Activated T-cell treated with anti-CD3 and anti-CD28 coated beads for 1 hour (primary cell): ENCODE measurements at places on chromosomes 1 and 21.

- DNase-seq, result no peak
Measured at GRCh38 chr1:219189021-219189824, 15.5 kb downstream of the LYPLAL1 start.

GRCh38 chr1:86718786-86719185, 14.4 kb downstream of the SH3GLB1 start:
- DNase-seq, result no peak

DNA sequence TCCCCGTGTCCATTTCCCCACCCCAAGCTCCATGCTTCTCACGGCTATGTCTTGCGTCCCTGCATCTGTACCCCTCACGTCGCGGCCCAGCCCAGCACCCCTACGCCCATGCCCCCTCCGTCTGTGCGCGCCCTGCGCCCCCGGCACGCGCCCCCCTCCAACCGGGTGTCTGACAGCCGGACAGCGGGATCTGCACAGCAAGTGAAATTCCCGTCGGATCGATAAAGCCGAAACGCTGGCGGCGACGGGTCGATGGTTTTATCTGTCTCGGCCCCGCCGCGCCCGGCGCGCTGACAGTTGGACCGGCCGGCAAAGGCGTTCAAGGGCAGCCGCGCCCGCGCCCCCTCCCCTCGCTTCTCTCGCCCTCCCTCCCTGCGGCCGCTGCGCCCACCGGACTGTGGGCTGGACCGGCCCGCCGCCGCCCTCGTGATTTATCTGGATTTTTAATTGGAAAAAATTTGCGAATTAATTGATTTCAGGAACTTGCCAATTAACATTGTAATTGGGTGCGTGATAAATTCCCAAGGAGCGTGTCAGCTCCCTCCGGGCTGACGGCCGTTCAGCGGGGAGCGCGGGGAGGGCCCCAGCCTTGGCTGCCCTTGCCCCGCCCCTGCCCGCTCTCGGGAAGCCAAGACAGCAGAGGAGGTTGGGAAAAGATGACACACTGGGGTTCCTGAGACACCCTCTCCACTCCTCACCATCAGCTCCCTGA, 57.1 kb downstream of the TMEM53 start:
- no peak for DNase-seq

DNA sequence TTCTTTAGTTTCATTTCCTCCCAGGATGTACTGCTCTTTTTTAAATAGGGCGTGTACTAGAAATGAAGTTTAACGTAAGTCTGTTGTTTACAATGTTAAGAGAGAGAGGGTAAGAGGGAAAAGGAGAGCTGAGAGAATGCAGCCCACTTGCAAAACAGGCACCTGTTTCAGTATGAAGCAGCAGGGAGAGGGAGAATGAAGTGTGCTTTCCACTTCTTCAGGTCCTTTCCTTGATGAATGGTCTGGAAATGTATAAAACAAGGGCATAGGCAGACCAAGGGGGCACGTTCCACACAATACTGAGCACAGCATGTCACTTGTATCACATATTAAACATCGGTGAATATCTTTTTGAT, 2.0 kb downstream of the KCNA3 start:
- DNase-seq, result no peak

GRCh38 chr1:108194051-108194450, 6.1 kb downstream of the SLC25A24 start:
- DNase-seq, result no peak

DNA sequence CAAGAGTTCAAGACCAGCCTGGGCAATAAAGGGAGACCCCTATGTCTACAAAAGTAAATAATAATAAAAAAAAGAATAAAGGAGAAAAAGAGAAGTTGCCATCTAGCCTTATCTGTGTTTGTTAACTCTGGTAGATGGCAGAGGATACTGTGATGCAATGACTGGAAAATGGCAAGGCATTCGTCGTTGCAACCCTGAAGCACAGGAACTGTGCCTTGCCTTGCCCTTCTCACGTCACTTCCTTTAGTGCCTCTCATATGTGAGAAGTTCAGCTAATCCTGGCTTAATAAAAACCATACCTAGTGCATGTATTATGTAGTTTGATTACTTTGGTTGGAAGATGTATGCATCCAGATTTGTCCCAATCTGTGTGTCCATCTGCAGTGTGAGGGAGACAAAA, 25.8 kb upstream of the PIGC start:
- DNase-seq, result no peak

GRCh38 chr1:86696522-86696921, 7.9 kb upstream of the SH3GLB1 start:
- no peak for DNase-seq

DNA sequence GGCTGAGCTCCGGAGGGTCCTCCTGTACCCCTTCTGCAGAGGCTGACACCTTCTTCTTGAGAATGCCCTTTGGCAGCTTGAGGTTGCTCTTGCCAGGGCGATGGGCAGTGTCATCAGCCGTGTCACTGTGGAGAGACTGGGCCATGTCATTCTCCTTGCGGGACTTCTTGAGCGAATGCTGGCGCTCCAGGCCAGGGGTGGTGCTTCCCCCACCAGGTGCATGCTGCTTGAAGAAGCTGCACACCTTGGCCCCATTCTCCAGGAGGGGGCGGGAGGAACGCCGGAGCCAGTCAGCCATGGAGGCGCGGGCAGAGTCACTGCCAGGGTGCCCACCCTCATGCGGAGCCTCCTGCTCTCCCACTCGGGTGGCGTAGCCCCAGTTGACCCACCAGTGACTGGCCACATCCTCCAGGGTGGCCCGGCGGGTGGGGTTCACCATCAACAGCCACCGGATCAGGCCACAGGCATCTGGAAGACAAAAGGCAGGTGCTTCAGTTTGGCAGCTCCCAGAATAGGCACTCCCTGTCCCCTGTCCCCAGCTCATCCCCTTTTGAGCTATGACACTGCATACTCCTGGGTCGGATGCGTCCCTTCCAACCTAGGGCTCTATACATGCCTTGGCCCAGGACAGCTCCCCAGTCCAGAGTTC, 17.4 kb downstream of the NUAK2 start:
- DNase-seq, result no peak

DNA sequence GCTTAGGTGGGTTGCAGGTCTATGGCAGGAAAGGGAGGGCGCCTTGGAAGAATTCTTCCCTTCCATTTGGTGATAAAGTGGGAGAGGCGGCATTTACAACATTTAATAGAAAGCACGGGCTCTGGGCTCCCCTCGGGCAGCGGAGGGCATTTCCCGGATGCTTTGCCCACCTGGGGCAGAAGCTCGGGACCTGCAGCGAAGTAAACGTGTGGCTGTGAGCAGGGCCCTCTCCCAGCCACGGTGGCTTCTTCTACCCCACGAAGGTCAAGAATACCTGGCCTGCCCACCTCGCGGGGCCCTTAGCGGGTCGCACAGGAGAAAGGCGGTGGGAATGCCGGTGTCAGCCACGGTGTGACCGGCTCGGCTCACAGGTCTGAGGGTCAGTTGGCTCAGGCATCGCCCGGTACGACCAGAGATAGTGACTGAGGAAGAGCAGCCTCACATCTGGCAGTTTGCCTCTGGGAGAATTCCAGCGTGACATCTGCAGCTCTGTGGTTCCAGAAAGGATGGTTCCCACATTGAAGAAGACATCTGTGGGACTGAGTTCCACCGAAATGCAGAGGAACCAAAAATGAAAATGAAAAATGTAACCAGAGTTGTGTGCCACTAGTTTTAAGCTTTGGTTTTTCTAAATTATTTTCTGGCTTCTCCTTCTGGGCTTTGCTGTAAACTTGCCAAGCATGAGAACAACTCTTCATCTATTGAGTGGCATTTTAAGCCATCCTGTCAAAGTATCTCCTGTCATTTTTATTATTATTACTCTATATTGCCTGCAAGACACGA, 720 bp upstream of the F3 start:
- no peak for DNase-seq

DNA sequence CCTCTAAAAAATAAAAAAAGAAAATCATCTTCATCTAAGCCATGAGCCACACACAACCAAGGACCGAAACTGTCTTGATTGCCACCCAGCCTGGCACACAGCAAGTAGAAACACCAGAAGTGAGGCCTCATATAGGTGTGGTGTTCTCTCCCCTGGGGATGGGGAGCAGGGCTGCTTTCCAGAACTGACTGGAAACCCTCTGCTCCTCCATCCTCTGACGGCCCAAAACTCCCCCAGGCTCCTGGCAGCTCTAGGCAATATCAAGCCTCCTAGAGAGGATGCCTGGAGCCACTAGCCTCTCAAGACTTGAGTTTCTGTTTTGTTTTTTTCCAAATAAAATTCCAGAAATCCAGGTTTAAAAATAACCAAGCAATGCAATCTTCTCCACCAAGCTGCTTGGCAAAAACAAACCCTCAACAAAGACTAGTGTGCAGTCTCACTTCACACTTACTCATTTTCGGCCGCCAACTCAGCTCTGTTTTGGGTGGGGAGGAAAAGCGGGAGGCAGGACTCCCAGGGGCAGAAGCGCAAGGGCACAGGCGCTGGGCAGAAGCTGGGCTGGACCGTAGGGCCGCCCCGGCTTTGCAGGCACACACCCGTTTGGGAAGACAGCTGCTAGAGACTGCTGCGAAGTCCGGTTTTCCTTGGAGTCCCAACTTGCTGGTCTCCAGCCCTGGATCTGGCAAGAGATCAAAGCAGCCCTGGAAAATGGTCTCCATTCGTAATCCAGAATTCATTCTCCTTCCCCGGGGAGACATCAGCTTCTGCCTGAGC, 78.2 kb upstream of the CAPZB start:
- no peak for DNase-seq

GRCh38 chr1:145824499-145824842, 471 bp downstream of the POLR3C start:
- no peak for DNase-seq

- DNase-seq, result no peak
Measured at GRCh38 chr1:36172983-36173382, 17.0 kb downstream of the MAP7D1 start.

DNA sequence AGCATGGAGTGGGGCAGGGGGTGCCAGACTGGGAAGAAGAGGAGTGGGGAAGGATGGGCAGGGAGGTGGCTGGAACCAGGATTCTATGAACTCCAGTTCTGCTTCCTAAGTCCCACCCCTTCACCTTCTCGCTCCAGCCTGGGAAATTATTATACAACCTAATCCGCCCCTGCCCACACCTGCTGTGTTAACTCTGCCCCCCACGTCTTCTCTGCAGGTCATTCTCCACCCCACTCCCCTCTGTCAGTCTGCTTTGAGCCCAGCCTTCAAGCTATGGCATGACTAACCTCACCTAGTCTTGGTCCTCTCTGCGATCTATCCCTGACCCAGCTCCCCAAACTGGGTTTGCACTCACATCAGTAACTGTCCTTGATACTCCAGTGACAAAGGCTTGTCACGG, 46.0 kb upstream of the GOLT1A start:
- DNase-seq, result no peak

GRCh38 chr1:38498686-38499085, 360.9 kb downstream of the RRAGC start:
- no peak for DNase-seq

GRCh38 chr1:200337410-200337809, 72.4 kb downstream of the ZNF281 start:
- no peak for DNase-seq

GRCh38 chr1:237227476-237227875, 185.5 kb downstream of the RYR2 start:
- no peak for DNase-seq

- DNase-seq, result no peak
Measured at GRCh38 chr1:45275054-45275453, 51.6 kb upstream of the HPDL start.

- DNase-seq, result no peak
Measured at GRCh38 chr1:53115403-53116306, 26.8 kb downstream of the SLC1A7 start.

DNA sequence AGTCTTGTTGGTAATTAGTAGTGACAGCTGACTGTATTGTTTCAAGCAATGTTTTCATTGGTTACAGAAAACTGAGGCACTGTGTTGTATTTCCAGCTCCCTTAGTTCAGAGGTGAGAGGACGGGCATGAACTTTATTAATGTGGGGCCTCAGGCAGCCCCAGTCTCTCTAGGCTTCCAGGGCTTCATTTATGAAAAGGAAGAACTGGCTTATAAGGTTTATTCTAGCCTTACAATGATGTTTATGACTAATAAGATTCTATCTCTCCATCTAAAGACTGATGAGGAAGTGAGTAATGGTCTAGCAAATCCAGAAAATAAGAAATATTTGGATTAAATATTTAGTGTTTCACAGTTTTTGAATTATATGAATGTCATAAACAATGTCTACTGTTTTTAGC, 41.5 kb downstream of the CBS start:
- no peak for DNase-seq

GRCh38 chr21:42670884-42671283, 17.5 kb downstream of the PDE9A start:
- DNase-seq, result no peak

DNA sequence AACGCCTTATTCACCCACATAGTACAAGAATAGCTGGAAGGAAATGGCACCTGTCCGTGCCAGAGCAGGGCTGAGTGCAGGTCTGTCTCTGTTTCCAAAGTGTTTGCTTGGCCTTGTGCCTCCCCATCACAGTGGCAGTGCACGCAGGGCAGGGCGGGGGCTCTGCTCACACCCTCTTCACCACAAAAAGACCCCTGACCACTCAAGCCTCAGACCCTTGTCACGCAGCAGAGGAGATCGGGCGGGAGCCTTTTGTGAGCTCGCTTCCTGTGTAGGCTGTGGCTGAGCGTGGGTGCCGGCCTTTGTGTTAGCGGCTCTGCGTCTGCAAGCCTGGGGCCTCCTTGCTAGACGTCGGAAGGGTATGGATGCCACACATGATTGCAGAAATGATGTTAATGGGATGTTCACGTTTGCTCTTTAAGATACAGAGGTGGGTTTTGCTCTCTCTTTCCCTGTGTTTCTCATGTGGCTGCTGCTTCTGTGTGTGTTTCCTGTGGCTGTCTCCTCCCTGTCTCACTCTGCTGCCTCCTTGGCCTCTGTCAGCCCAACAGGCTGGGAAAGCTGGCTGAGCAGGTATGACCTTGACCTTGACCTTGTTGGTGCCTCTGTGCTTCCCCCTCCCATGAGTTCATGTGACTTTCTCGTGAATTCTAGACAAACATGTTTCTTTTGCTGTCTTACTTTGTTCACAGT, 45.4 kb downstream of the S100B start:
- peak; percentile 43 for DNase-seq

GRCh38 chr1:180179162-180179957, 24.7 kb downstream of the QSOX1 start:
- DNase-seq, result no peak

DNA sequence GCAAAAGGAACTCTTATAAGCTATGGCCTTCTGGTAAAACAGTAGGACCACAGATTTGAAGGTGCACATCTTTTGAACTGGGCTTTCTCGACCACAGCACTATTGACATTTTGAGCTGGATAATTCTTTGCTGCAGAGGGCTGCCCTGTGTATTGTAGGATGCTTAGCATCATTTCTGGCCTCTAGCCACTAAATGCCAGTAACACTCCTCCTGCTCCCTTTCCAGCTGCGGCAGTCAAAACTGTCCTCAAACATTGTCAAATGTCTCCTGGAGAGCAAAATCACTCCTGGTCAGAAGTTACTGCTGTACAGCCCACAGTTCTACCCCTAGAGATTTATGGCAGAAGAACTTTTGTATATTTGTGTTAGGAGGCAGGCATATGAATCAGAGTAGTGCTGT, 836.7 kb downstream of the PLA2G4A start:
- DNase-seq, result no peak
